Pancreas (tissue), 10 donors: ENCODE measurements at places on chromosomes 4 and X.

- DNase-seq: no peak
- H3K27me3 ChIP-seq: no peaks in the 10 kb centered on the region
- no peaks in the 10 kb centered on the region for H3K36me3 ChIP-seq
Measured at GRCh38 chrX:118594697-118595420, 99.2 kb downstream of the DOCK11 start.

DNA sequence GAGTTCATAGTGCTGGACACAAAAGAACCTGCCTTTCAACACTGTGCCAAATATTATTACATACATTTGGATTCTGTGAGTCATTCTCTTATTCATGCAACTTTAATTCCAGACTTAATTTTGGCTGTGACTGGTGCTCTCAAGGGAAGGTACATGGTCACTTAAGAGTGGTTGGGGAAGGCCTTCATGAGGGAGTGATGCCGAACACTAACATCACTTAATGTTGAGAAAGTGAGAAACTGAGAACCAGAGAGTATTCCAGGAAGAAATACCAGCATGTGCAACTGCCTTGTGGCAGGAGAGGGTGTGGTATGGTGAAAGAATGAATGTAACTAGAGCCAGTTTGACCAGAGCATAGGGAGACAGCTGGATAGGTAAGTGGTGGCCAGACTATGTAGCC, 41.5 kb upstream of the FHDC1 start:
- H3K4me3 ChIP-seq: no peak overlapping the region
- H3K27ac ChIP-seq: no peak overlapping the region
- no peak for DNase-seq
- no peaks in the 10 kb centered on the region for H3K36me3 ChIP-seq

DNA sequence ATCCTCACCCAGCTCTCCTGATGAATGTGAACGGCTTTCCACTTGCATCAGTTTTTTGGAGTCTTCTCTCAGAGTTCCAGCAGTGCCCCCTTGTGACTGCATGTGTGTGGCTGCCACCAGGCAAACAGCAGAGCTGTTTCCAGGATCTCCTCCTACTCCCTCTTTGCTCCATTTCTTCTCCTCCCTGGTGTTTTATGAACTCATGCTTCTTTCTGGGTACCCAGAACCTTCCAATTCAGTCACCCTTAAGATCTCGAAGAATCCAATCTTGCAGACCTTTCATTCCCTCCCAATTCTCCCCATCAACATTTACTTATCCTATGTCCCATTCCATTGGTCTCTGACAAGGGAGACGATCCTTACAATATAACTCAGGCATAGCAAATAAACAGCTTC, 6.8 kb upstream of the TCEANC start:
- H3K27me3 ChIP-seq: no peaks in the 10 kb centered on the region
- no peak overlapping the region for H3K27ac ChIP-seq
- H3K4me3 ChIP-seq: no peak overlapping the region

GRCh38 chr4:109952612-109953011, 39.9 kb downstream of the EGF start:
- peaks cover 12% of the 10 kb centered on the region for H3K4me1 ChIP-seq
- H3K27ac ChIP-seq: no peak overlapping the region
- H3K27me3 ChIP-seq: no peaks in the 10 kb centered on the region
- no peaks in the 10 kb centered on the region for H3K36me3 ChIP-seq
